ENCODE measurements at places on chromosomes 12 and 14.
A peak's percentile ranks its signal among the peaks of the same experiment; 100 is the strongest.

DNA sequence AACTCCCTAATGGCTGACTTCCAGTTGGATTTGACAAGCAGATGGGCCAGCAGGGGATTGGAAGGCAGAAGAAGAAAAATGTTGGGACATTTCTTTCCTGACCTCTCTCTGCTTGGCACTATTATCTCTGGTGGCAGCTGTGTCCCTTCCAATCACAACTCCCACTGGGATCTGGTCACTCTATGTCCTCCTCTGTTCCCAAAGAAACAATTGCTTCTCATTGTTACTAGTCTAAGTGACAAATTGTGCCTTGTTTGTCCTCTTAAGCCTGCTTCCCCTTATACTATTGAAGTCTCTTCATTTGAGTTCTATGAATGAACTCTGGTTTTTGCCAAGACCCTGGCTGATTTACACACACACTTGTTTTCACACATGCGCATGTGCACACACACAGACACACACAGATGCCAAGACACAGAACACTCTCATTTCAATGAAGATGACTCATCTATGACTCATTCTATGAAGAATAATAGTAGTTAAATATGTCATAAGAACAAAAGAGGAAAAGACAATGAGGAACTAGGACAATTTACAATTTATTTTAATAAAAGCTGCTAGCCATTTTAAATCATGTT lies 83.0 kb upstream of the FAR2 start:
- DNase-seq, result no peak

DNA sequence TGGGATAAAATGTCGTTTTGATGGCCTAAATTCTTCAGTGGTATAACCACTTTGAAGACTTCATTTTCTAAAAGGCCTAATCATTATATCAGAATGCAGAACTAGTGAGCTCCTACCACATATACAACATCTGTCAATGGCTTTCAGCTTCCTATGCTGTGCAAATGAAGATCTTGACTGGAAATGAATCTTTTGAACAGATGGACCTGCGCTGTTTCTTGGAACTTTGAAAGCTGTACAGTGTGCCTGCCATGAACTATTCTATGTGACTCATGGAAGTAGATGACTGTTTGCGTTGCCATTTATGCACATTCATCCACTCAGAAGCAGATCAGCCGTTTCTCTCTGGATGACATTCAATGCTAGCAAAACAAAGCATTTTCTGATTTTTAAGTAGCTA lies 542.2 kb upstream of the USP15 start:
- no peak for DNase-seq

DNA sequence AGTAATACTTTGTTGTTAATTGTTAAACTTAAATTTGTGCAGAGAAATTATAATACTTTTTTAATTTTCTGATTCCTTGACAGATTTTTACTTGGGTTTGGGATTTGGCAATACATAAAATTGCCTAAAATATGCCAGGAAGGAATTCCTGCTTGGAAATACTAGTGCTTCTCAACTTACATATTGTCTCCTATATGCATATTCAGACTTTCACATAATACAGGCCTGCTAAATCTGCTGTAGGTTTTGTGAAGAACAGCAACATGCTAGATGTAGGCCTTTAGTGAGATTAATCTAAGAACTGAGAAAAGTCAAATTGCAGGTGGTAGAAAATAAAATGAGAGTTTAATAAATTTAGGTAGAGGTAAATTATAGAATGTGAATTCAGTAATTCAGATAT lies 468.5 kb upstream of the MIS18BP1 start:
- no peak for DNase-seq

DNA sequence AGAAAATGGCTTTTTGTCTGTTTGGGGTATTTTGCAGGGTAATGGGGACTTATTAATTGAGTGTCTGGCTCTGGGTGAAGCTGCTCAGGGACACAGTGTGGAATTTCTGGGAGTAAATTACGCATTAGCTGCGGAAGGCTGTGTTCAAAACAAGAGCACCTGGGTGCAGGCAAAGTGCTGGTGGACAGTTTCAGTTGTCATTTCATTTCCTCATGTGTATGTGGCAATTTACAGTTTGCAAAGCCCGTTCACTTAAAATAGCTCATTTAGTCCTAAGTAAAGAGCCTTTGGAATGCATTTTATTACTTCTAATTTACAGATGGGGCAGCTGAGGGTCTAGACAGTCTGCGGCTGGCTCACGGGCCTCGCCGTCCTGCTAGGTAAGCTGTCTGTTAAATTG lies 546.8 kb downstream of the BCL11B start:
- no peak for DNase-seq

- DNase-seq, result no peak
Observed at GRCh38 chr14:64478634-64479250, 13.4 kb downstream of the AKAP5 start.

GRCh38 chr12:110141389-110141788 lies 17.2 kb downstream of the IFT81 start:
- no peak for DNase-seq

DNA sequence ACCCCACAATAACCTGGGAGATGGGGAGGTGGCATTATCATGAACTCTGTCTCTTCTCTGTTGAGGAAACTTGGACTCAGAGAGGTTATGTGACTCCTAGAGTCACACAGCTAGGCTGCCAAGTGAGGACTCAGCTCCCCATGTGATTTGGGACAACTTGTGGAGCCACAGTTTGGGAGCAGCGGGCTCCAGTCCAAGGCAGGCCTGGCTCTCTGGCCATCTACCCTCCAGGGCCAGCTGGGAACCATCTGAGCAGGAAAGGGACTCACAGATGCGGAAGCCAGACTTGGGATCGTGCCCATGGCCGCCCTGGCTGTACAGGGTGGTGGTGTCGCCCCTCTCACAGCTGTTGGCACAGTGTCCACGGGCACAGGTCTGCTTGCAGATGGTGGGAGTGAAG lies 59.1 kb downstream of the ISCA2 start:
- DNase-seq, result no peak

DNA sequence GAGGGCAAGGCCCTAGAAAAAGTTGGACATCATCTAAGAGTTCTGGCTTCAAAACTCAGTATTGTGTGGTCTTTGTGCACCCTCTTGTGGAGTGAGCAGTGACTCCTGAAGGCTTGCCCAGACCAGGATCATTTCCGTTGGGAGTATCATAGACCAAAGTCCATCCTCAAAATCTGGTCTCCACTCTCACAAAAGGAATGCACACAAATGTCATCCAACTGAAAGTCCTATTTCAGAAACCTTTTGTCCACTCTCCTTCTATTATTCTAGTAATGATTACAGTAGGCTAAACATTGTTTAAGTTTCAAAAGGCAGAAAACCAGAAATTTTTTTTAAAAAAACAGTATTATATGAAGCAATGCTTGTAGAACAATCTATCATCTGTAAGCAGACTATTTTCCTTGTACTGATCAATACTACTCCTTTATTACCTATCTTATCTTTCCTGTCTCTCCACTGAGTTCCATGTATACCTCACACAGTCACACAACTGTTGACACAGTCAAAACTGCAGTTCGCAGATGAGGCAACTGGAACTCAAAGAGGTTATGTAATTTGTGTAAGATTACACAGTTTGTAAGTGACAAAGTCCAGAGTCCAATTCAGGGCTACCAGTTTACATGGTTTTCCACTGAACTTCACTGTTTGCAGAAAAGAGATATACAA lies 41.4 kb downstream of the COX16 start:
- DNase-seq, result no peak

DNA sequence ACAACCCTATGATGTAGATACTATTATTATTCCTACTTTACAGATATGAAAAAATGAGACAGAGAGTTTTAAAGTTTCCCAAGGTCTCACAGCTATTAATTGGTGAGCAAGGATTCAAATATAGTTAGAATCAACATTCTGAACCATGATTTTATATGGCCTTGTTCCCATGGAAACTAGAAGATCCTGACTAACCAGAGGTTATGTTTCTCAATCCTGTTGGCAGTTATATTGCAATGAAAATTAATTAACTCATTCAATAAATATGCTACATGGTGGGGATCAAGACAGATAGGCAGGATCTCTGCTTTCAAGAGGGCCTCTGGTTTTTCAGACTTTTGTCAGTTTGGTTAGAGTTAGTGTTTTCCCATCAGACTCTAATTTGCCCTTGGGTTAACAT lies 9.3 kb upstream of the FUT8 start:
- DNase-seq, result no peak

DNA sequence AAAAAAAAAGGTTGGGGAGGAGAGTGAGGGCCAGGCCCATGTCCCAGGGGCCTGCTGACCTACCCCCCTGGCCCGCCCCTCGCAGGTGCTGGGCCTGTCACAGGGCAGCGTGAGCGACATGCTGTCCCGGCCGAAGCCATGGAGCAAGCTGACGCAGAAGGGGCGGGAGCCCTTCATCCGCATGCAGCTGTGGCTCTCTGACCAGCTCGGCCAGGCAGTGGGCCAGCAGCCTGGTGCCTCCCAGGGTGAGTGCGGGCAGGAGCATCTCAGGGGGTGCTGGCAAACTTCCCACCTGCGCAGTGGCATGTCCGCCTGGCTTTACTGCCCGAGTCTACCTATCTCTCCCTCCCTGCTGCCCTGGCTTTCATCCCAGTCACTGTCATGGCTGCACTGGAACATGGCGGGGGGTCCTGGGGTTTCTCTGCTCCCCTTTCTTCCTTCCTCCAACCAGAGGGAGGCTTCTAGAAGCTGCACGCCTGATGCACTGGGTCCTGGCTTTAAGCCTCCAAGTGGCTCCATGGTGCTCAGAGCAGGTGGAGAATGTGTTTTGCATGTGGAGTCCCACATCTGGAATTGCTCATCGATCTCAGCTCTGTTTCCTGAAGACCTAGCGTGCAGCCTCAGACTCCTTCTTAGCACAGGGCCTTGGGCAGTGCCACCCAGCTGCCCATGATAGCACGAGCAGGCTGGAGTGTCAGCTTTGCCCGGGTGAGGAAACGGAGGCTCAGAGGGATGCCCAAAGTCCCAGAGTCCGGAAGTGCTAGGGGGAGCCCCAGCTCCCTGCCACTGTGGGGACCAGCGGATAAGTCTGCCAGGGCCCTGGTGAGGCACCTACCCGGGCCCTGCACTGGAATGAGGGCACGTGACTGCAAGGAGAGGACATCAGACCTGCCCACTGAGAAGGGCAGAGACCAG lies 46.3 kb downstream of the PHETA1 start:
- DNase-seq, result no peak

DNA sequence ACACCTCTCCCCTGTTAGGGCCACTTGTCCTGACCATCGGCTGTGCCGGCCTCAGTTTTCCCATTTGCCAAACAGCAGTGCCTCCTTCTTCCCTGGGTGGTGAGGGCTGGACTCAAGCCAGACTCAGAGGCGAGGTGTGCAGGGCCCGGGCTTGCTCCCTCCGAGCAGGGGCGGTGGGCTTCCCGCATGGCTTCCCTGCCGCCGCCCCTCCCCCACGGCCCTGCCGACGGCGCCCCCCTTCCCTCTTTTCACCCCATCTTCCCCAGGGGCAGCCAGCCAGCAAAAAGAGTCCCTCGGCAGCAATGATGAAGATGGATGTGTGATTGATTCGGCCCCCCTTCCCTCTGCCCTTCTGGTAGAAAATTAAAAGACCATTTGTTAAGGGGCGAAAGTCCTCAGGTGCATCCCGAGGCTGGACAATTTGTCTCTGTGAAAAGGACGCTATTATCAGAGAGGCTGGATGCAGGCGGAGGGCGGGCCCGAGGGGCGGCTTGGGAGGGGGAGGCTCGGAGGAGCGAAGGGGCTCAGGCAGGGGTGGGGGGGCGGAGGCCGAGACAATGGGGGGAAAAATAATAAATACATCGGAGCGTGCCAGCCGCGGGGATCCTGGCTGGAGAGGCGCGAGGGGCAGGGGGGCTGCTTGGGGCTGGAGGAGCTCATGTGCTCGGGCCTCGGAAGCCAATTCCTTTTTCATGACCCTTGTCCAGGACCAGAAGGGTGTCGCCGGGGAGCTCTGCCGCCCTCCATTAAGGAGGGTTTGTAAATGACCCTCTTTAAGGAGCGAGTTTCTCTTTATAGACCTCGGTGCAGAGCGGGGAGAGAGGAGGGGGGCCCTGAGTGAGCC lies 48.0 kb upstream of the LHX5 start:
- DNase-seq, result no peak

DNA sequence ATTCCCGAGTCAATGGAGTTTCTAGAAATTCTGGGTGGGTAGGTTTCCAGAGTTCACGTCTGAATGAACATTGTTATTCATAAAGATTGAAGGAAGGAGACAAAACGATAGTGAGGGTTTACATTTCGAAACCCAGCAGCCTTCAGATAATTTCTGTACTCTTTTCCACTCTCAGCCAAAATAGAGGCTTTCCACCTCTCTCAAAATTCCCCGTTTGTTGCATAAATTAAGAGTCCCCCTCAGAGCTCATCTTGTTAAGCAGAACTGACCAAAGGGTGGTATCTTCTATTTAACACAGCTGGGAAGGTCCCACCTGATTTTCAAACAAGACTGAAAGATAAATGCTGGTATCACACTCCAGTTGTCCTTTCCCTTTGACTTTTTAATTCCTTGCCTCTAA lies 21.5 kb upstream of the YARS2 start:
- DNase-seq, result no peak

- no peak for DNase-seq
Observed at GRCh38 chr12:58731096-58731495, 189.2 kb downstream of the LRIG3 start.

DNA sequence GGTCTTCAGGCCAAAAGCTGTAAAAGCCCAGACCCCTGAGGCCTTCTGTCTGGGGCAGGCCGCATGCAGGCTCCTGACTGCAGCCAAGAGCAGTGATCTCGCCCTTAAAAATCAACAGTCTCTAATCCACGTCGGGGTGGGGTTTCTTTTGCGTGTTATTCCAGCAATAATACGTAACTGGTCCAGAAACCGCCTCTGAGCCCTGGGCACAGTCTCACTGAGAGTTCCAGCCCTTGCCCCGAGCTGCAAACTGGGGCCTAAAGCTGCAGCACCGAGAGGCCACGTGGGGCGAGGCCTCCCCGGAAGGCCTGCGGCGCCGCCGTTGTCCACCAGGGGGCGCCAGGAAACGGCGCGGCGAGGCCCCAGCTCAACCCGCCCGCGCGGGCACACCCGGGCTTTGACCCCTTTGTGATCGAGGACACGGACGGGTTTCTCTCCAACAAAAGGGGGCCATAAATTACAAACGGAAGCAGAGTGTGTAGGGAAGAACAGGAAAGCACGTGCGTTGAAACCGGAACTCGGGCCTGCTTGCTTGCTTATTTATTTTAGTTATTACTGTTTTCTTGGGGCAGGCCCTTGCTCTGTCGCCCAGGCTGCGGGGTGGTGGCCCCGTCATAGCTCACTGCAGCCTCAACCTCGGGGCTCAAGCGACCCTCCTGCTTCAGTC lies 87.2 kb downstream of the NINJ2 start:
- peak; percentile 88 for DNase-seq

DNA sequence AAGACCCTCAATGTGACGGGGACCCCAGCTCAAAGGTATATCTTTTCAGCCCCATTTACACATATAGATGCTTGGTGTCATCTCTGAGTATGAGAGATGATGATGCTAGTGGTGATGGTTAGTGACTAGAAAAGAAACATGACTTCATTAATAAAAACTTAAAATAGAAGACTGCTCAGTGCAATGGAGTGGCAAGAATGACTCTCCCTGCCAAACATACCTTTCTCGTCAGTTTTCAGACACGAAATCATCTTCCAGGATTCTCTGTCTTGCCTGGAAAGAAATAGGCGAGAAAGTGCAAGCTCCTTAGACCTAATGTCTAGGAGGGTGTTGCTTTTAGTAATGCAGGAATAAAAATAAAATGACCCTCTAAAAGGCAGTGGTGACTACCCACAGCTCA lies 71.7 kb downstream of the TPH2 start:
- DNase-seq, result no peak

Measured in activated CD8-positive, alpha-beta memory T cell treated with anti-CD3 and anti-CD28 coated beads, Interleukin-2, amount 50 U/mL, for 4 hours (primary cell).